Activated CD4-positive, CD25-positive, alpha-beta regulatory T cell treated with anti-CD3 and anti-CD28 coated beads, Interleukin-2, amount 50 U/mL, for 16 hours (primary cell): ENCODE measurements at places on chromosomes 4 and X.

DNA sequence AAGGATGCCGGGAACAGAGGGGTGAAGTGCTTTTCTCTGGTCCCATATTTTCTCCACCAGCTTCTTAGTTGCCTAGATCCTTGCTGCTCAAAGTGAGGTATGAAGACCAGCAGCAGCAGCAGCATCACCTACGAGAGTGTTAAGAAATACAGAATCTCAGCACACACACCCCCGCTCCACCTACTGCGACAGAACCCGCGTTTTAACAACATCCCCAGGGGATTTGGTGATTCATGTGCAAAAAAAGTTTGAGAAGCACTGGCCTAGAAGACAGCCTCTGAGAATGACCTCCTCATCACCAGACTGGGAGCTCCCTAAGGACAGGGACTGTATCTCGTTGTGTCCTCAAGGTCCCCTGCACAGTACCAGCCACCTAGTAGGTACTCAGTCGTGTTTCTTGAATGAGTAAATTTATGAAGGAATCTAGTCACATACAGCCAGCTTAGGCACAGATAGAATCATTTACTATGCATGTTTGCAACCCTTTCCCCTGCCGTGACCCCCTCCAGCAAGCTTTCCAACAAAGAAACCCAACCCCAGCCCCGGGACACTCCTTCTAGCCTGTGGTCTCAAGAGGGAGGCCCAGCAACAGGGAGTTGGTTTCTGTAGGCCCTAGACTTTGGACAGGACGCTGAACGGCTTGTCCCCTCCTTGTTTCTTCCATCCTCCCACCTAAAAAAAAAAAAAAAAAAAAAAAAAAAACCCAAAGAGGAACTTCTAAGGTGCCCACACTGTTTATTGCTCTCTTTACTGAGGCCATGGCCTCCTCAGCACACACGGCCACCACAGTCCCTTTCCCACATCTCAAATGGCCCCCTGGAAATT is 21.5 kb downstream of the RTL5 start:
- DNase-seq = no peak

DNA sequence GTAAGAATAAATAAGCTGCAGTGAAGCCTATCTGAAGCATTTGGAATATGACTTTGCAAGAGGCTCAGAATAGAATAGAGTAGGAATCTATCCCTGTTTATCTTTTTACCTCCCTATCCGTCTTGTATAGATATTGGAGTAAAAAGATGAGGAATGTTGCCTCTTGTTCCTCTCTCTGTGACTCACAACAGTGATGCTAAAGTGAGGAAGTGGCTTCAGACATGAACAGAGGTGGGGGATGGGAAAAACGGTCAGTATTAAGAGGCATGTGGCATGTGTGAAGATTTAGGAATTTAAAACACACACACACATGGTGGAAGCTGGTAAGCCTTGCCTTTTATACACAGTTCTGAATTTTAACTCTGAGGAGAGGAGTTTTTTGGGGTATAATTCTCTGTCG is 3.8 kb upstream of the DCAF4L1 start:
- no peak for DNase-seq

- no peak for DNase-seq
These were observed 37.2 kb upstream of the ARX start for GRCh38 chrX:25052798-25053534.

GRCh38 chr4:94519925-94520789 is 68.4 kb downstream of the PDLIM5 start:
- no peak for DNase-seq

DNA sequence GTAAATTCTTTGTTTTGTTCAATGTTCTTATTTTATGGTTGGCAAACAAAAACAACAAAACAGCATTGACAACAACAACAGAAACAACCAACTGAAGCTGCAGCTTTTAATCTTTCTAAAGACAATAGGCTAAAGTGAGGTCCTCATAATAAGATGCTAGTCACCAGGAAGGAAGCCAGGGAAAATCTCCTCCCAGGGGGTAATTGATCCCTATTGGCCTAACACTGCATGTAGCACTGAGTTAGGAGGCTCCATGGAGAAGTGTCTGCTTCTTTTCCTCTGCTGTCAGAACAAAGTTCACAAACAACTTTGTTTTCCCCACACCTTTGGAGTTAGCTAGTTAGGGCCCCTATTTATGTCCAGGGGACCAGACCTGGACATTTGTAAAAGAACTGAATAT is 4.7 kb upstream of the LRAT start:
- DNase-seq = no peak

DNA sequence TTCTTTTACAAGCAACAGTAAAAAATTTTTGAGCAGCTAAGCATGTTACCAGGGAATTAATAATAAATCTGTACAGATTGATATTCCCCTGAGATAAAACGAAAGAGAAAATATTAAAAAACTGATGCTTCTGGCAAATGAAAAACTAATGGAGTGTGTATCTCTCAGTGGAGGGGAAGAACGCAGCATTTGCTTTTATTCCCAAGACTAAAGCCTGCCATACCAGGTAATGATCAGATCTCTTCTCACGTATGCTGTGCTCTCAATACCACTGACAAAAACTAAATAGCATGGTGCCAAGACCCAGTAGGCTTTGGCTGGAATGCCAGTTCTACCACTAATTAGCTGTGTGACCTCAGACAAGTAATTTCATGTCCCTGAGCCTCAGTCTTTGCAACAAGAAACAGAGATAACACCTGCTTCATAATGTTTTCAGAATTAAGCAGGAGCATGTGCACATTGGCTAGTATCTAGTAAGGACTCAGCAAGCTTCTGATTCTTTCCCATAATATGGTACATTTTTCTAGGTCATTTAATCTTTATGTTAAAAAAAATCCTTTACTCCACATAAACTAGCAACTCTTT is 179.6 kb downstream of the CENPC start:
- no peak for DNase-seq

- no peak for DNase-seq
These were observed 42.0 kb downstream of the MAOB start for GRCh38 chrX:43840265-43840664.

DNA sequence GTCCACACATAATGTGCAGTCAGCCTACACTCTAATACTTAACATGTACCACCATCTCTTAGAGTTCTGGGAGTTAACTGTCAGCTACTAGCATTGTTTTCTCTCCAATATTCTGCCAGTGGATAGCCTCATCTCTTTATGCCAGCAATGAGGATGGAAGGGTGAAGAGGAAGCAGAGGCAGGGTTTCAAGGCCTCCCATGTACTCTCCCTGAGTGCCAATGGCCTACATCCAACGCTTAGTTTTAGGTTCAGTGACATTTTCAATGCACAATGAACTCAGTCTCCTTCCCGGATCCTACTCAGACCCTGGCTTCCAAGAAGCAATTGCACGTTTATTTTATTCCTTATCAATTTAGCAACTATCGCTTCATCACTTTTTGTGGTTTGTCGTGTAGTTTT is 686.1 kb downstream of the DMD start:
- no peak for DNase-seq
